Fibroblast of skin of left biceps (primary cell): ENCODE measurements at places on chromosomes 7 and 10.

DNA sequence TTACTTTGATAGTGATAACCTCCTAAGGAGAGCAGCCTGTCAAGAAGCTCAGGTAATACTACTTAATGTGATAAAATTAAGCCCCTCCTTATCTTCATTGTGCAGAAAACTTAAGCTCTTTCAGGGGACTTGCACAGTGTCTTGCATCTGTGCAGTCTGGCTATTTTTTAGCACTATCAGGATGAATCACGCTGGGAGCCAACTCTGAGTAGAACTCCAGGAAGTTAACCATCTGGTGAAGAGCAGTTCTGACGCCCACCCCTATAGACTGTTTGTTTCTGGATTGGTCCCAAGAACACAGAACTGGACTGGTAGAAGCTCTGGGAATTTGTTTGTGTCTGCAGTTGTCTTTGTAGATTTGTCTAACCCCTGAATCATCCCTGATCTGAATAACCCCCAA is 41.9 kb downstream of the AGK start:
- DNase-seq: peak; percentile 17

- no peak for DNase-seq
These were observed 657 bp downstream of the HACD1 start for GRCh38 chr10:17616403-17617030.

DNA sequence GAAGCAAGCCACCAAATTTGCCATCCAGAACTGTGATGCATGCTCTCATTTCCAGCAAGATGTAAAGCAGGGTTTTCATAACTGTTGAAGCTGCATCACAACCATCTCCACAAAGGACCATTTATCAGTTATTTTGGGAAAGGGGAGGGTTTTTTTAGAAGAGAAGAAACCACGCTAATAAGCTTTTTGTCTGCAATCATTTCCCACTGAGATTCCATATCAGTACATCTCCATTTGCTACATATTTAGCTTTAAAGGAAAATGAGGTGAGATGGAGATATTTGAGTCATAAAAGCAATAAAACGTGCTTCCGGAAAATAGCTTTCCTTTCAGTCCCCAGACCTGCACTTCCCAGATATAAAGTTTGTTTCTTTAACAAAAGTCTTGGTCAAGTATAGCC is 258.2 kb downstream of the FRMD4A start:
- no peak for DNase-seq

DNA sequence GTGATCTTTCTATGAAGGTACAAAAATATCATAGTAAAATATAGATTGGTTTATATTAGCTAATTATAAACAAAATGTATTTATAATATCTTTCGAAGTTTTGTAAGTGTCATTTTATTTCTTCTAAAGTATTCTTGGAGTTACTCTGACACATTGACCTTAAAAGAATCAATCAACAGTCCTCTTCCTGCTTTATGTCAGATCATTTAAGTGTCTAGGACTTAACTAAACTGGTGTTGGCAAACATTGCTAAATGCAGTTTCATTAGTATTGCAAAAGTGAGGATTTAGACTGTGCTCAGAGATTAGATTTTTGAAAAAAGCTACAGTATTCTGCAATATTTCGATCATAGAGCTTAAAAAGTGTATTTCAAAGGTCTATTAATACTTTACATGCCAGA is 10.3 kb downstream of the GLCCI1 start:
- DNase-seq: no peak

- no peak for DNase-seq
These were observed 73.6 kb upstream of the NEBL start for GRCh38 chr10:20970708-20971107.

- no peak for DNase-seq
These were observed 85.2 kb upstream of the AMPH start for GRCh38 chr7:38716397-38716796.

GRCh38 chr10:89556600-89556999 is 21.2 kb upstream of the SLC16A12 start:
- no peak for DNase-seq

- no peak for DNase-seq
These were observed 198.0 kb downstream of the PHF14 start for GRCh38 chr7:11171569-11172192.

DNA sequence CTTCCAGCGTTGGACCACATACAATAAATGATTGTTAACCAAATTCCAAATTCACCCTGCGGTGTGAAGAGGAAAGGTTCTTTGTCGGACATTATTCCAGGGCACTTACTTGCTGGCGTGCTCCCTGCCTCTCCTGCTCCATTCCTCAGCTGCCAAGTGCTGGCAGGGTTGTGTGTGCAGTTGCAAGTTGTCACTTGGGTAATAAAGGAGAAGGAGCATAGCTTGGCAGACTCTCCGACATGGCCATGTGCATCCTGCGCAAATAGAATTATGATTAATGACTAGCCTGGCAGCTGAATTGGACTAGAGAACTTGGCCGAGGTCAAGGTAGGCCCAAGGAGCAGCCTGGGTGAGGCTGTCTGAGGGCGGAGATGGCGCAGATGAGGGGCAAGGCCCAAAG is 92.3 kb upstream of the ELMO1 start:
- DNase-seq: no peak

GRCh38 chr7:8197994-8198698 is 63.8 kb downstream of the ICA1 start:
- DNase-seq: no peak

GRCh38 chr7:128890306-128891109 is 20.0 kb downstream of the KCP start:
- no peak for DNase-seq

- no peak for DNase-seq
These were observed 70.3 kb upstream of the GSDME start for GRCh38 chr7:24827589-24827988.

- peak; percentile 54 for DNase-seq
These were observed 95.5 kb downstream of the CTBP2 start for GRCh38 chr10:125064681-125065492.

DNA sequence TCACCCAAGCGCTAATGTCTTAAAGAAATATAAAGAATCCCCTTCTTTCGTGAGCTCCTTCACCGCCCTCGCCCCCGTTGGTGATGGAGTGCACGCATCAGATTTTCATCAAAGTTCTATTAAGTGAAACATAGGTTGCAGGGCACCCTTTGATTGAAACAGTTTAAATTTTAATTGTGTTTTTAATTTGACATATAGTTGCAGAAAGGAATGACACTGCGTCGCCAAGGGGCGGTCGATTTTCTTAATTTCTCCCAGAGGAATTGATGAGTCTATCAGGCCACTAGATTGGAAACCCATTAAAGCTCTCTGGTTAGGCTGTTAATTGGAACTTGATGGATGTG is 4.1 kb upstream of the HMX2 start:
- no peak for DNase-seq

DNA sequence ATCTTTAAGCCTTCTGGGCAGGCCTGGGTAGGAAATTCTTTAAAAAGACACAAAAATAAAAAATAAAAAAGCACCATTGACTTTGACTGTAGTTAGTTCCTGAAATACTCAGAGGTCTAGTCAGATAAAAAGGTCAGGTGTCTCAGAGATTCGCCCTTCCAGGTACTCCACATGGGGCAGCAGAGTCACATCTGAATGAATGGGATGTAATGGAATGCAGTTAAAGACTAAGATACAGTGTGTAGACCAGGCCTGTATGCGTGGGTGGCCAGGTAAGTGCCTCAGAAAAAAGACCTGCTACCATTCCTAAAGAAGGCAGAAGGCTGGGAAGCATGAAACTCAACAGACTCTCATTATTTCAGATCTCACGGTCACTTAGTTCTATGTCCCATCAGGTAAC is 68.6 kb upstream of the SEM1 start:
- no peak for DNase-seq

- no peak for DNase-seq
These were observed 399.0 kb upstream of the C7orf33 start for GRCh38 chr7:148191391-148192065.

DNA sequence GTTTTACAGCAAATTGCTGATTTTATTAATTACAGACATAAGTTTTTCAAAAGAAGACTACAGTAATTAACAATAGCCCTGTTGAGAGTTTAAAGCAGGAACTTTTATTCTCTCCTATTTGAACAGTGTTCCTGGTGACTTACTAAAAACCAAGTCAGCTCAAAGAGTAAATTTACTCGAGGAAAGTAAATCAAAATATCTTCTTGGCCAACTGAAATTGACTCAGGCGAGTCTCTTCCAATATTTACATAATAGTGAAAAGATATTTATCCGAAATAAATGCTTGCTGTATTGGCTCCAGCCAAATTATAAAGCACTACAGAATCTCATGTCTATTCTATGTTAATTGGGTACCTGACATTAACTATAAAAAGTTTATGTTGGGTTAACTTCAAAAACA is 13.2 kb downstream of the CYTH3 start:
- no peak for DNase-seq

- no peak for DNase-seq
These were observed at the start of gene MYO3A for GRCh38 chr10:25933653-25934608. MYO3A (plus strand) TSS chr10:25934229; CDS start chr10:25952111, 17,882 bp downstream.

DNA sequence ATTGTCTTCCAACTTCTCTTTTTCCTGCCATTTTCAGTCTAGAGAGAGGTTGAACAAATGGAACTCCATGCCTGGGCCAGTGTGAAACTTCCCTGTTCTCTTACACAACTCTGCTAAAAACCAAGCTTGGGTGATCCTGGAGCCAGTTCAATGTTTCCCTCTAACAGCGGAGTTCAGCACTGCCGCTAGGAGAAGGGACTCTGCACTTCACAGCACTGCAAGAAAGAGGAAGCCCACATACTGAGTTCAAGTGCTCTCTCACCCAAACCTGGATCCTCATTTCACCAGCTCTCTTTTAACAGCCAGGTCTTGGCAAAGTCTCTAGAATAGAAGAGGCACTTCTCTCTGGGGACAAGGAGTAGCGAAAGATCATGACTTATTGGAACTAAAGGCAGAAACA is 18.8 kb downstream of the FOXI2 start:
- no peak for DNase-seq

GRCh38 chr7:44440577-44441078 is 49.8 kb downstream of the NUDCD3 start:
- no peak for DNase-seq

DNA sequence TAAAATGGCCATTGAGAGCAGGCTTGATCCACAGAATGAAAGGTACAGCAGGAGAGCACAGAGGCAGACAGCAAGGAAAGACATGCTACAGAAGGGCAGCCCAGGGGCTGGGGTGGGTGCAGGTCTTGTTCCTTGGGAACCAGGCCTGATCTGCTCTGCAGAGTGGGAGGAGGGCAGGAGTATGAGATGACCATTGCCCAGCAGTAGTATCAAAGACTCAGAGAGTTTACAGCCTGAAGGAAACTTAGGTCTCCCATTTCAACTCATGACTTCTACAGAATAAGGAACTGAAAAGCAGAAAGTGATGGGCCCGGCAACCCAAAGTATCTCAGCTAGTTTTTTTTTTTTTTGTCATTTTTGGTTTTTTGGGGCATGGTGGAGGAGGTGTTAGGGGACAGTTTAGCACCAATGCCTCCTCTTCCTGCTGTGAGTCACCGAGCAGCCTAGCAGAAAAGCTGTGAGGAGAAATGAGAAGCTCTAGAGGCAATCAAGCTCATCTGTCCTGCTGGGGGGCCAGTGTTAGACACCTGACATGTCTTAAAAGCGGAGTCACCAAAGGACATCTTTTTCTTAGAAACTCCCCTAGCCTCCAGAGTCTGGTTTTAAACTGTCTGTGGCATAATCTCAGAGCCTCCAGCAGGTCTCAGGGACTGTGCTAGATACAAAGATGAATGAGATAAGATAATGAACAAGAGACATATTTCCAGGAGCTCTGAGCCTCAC is 34.3 kb upstream of the HERPUD2 start:
- DNase-seq: no peak

DNA sequence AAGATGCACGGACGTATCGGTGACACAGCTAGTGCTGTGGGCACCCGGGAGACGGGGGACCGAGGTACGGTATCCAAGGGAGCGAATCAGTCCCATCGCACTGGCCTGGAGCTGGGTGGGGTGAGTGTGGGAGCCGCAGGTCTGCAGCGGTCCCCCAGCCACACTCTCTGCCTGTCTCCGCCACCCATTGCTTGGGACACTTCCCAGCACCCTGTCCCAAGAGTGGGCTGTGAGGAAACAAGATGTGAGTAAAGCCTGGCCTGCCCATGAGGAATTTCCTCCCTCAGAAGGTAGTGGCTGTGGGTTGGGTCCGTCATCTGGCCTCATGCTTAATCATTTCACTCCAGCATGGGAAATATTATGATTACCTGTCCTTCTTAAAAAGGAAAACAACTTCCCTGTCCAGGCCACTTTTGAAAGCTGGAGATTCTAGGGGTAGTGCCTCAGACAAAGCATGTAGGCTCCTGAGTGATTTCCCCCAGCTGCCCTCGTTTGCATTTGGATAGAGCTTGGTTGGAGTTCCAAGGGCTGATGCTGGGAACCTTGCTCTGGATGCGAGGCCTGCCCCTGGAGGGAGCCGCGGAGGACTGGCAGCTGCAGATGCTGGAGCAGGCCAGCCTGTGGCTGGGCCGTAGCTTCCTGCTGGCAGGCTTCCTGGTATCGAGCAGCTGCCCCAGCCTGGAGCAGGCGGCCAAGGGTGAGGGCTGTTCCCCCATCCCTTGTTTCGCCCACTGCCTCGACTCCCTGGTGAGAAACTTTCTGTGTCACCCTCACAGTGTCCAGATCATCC is 6.2 kb upstream of the ACTR3C start:
- no peak for DNase-seq

DNA sequence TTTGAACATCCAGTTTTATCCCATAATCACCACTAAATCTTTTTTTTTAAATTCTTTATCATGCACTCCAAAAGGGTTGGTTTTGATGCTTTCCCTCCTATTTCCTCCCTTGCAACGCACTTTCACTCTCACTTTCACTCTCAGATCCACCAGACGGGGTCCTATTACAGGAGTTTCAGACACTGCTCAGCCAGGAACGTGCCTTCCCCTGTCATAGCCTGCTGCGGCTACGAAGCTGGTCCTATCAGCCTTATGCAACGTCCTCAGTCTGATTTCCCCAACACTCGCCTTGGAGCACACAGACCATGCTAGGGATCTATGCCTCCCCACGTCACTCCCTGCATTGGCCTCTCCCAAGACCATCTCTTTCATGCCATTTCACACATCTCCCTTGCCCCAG is 23.4 kb downstream of the ZPBP start:
- no peak for DNase-seq

DNA sequence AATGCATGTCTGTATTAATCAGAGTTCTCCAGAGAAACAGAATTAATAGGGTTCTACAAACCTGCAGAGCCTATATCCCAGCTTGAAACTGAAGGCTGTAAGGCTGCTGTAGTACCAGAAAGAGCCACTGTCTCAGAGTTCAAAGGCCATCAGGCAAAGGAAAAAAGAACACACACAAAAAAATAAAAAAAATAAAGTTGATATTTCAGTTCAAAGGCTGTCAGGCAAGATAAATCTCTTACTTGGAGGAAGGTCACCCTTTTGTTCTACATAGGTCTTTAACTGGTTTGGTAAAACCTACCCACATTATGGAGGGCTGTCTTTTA is 12.0 kb upstream of the TMEM26 start:
- no peak for DNase-seq

- no peak for DNase-seq
These were observed 199.0 kb upstream of the GRB10 start for GRCh38 chr7:50981743-50982142.
